ENCODE measurements at places on chromosomes 3 and 15.

GRCh38 chr3:126081618-126082361 is 2.1 kb downstream of the SLC41A3 start:
- DNase-seq, result no peak

- no peak for DNase-seq
Measured at GRCh38 chr3:150450916-150451315, 42.8 kb downstream of the TSC22D2 start.

DNA sequence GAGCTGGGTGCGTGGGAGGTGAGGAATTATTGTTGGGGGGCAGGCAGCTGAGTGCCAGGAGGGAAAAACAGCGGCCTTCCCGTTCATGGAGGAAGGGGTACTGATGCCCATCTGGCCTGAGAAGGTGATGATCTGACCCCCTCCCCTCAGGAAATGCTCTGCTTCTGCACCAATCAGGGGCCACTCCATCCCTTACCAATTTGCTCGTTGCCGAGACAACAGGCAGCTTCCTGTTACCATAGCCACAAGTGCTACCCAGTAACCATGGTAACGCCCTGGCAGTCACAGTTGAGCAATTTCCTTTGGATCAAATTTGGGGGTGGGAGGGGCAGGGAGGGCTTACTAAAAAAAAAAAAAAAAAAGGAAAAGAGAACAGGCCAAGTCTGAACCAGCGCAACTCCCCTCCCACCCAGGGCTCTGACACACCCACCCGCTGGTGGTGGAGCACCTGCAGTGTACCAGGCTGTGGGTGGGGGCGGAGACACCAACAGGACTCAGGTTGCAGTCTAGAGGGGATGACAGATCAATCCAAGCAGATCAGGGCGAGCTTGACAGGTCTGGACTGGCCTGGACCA is 13.7 kb downstream of the CELF6 start:
- no peak for DNase-seq

DNA sequence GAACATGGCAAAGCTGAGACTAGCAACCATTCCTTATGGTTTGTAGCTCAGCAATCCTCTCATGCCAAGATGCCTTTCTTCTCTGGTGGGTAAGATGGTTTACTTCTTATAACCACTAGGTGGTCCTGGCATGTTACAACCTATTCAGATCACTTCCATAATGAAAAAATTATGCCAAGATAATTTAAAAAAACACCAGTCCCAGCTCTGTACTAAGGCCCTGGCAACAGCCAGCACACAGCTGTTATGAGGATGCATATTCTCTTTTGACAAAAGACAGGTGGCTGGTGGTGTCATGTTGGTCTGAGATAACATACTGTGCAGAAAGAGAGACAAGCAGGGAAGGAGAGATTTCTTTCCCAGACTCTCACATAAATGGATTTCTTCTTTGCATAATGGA is 65.7 kb upstream of the FRMD4B start:
- no peak for DNase-seq

DNA sequence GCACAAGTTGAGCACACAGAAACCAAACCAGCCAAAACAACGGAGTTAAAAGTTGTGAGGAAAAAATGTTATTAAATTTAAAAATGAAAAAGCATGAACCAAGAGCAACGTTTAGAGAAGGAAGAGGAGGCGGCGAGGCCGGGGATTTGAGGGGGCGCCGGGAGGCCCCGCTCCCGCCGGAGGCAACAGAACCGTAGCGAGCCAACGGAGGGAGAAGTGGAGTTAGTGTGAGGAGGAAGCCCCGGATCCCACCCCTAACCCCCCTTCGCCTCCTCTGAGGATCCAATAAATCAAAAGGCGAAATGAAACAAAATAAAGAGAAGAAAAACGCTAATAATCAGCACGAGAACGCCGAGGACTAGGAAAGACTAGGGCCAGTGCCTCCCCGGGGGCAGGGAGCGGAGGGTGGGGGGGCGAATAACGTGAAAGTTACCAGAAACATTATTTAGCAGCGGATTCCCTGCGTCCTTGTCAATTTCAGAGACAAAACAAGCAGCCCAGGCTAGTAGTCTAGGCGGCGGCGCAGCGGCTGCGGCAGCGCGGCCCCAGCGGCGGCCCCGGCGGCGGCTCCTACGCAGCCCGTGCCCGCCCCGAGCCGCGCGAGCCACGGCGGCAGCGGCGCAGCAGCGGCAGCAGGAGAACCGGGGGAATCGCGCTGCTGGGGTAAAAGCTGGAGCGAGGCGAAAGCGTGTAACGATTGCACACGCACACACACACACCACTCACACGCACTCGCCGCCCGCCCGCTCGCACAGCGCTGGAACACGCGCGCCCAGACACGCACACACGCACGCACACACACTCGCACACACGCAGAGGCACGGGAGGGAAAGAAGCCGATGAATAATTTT is 1.7 kb downstream of the MEIS2 start:
- no peak for DNase-seq

GRCh38 chr15:75359537-75360250 is 8.7 kb downstream of the MAN2C1 start:
- DNase-seq, result no peak

DNA sequence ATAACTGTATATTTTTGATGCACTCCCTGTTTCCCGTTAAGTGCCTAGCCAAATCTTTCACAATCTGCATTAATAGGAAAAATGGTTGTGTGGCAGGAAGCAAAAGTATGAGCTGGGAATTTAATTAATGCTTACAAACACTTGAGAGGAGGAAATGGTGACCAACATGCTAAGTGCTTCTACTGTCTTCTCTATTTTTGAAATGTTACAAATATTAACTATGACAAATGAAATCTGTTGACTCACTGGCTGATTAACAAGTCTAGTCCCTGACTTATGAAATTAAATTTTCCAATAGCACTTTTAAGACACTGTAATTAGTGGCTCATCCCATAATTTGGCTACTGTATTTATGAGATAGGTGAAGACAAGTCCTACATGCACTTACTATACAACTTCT is 446.9 kb upstream of the DPPA4 start:
- no peak for DNase-seq

DNA sequence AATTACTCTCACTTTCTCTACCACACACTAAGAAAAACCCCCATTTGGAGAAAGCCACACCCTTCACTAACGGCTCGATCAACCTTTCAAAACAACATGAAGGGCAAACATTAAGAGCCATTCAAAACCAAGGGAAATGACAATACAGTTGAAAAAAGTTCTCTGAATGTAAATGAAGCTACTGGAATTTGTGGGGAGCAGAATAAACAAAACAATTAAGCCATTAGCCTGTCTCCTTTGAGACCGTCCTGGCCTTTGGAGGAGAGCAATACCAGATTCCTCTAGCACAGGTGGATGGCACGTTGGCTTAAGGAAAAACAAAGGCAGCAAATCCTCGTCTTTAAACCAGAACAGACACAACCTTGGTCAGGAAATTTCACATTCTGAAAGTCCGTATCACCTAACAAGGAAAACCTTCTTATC is 18.7 kb downstream of the MYO1E start:
- no peak for DNase-seq

DNA sequence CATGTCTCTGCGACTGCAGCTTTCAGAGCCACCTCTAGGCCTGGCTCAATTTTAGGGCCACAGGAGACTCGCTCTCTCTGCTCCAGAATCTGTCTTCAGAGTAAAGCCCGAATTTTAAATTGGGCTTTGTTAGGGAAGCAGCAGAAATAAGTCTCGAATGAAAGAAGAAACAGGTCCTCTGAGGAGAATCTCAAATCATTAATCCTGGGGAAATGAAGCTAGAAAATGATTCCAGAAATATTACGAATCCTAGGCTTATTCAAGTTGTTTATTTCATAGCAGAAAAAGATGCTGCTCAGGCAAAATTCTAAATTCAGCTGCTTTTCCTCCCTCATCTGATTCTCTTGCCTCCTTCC is 114.2 kb upstream of the THBS1 start:
- no peak for DNase-seq

GRCh38 chr3:195163719-195164572 is 107.0 kb downstream of the XXYLT1 start:
- DNase-seq, result no peak

GRCh38 chr3:180082699-180083098 is 46.0 kb upstream of the PEX5L start:
- DNase-seq, result no peak

DNA sequence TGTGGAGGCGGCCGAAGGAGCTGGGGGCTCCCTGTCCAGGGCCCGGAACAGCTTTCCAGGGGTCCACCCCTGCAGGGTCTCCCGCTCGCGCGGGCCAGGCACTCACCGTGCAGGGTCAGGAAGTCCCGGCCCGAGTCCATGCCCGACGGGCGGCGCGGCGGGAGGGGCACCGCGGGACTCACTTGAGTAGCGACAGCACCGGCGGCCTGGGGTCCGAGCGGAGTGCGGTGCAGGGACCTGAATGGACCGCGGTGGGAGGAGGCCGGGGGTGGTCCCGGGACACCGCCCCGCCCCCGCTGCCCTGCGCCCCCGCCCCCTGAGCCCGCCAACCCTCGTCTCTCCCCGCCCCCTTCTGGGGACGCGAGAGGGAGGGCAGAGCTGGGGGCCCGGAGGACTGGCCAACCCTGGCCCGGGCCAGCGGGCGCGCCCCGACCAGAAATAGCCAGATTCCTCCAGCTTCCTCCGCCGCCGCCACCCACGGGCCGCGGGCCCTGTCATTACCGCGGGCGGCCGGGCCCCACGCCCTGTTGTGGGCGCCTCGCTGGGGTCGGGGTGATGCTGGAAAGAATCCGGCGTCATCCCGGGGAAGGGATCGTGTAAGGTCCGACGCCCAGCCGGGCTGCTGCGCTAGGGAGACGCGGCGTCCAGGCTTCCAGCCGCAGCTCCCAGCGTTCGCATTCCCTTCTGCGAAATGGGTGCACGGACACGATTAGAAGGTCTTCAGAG is at the start of gene PLCD1:
Gene PLCD1, minus strand, starts transcription at position 243 of the 726 bp plus-strand sequence. Its CDS starts 103 bp downstream, at position 140.
- no peak for DNase-seq

GRCh38 chr15:41756198-41756597 is 18.1 kb upstream of the MAPKBP1 start:
- DNase-seq, result no peak

DNA sequence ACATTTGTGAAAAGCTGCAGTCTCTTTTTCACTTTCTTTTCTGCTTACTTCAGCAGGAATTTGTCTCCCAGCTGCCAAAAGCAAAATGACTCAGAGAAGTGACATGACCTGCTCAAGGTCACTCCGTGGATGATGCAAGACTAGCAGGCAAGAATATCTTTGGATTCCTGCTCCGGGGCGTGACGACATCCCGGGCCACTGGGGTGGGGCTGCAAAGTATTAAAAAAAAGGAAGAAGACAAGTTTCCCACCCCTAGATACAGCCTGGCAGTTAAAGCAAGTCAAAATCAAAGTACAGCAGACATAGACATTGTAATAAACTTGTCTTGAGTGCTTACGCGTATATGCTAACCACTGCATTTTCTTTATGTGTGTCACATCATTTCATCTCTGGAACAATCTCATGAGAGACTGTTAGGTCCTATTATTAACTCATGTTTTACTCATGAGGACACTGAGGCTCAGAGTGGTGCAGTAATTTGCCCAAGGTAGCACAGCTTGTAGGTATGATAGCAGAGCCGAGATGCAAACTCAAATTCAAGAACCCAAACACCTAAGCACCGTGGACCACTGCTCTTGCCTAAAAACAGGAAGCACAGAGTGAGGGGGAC is 485.2 kb upstream of the PROK2 start:
- DNase-seq, result no peak

GRCh38 chr3:114400371-114400770 is 106.5 kb downstream of the TIGIT start:
- no peak for DNase-seq

GRCh38 chr15:100623301-100623700 is 20.9 kb downstream of the ASB7 start:
- DNase-seq, result no peak

DNA sequence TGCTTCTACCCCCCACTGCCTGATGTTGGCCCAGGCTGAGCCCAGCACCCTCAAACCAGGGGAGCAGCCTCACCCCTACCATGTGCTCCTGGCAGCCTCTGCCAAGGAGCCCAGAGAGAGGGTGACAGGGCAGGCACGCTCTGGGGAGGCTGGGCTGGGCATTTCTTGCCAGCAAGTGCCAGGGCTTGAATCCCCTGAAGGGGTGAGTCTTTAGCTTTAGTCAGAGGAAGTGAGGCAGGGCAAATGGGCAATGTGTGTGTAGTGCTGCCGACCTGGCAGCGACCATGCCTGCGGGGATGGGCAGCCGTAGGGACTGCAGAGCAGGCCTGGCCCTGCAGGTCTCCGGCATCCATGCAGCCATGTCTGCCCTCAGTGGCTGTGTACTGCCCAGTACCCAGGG is 18.1 kb downstream of the DUSP7 start:
- no peak for DNase-seq

DNA sequence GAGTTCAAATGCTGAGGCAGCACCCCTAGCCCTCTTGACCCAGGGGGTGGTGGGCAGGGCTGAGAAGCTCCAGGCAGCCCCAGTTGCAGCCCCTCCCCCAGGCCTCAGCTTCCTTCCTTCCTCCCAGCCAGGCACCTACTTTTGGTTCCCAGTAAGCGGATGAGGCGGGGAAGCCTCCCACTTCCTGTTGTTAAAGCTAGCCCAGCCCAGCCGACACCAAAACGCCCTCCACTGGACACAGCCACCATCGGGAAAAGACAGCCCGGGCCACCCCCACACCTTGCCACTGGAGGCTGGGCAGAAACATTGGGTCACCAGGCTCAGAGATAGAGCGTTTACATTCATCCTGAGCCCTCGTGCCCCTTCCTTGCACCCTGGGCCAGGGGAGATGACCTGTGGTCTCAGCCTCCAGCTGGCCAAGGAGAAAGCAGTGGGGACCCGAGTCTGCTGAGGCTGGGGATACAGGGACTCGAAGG is 3.5 kb downstream of the DUSP7 start:
- DNase-seq, result no peak

- DNase-seq, result no peak
Measured at GRCh38 chr15:37015035-37015434, 85.3 kb downstream of the MEIS2 start.

GRCh38 chr3:9175421-9175820 is 74.0 kb downstream of the SRGAP3 start:
- DNase-seq, result no peak

DNA sequence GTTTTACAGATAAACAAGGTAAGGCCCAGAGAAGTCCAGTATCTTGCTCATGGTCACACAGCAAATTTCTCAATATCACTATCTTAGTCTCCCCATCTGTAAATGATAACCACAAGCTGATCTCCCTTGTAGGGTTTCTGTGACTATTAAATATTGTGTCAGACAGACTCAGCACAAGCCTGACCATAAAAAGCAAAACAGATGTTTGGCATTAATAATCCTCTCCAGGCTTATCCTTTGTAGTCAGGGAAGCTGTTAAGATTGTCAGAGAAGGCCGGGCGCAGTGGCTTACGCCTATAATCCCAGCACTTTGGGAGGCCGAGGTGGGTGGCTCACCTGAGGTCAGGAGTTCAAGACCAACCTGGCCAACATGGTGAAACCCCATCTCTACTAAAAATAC is 173.2 kb upstream of the PRICKLE2 start:
- no peak for DNase-seq

DNA sequence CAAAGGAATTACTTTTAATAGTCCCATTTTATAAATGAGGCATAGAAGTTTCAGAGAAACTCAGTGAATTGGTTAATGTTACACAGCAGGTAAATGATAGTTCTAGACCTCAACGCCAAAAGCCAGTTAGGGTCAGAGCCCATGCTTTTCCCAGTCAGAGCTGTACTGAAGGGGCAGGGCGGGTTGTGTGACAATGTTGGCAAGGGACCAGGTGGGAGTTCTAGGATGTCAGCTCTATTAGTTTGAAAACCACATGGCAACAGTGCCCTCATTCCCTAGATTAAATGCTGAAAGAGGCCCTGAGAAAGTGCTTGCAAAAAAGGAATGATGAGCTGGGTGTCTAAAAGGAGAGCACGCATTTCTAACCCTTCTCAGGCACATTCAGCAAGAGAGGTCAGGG is 65.4 kb upstream of the EPHB1 start:
- DNase-seq, result no peak

Data from NCI-H1694 (cell line).